ENCODE measurements at places on chromosomes 7 and 10.
A peak's percentile ranks its signal among the peaks of the same experiment; 100 is the strongest.

DNA sequence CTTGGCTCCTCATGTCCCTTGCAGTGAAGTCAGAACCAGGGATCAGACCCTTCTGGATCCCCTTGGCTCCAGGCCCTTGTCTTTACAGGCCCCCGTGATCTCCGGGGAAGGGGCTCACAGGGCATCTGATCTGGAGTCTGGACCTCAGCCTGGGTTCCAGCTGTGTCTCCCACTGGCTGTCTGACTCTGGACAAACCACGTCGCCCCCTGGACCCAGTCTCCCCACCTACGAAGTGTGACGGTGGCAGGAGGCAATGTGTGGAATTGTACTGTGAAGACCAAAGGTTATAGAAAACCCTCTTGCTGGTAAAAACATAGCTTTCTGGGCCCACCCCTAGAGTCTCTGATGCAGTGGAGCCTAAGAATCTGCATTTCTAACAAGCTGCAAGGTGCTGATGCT is 15.5 kb upstream of the C10orf71 start:
- peak; percentile 50 for DNase-seq

DNA sequence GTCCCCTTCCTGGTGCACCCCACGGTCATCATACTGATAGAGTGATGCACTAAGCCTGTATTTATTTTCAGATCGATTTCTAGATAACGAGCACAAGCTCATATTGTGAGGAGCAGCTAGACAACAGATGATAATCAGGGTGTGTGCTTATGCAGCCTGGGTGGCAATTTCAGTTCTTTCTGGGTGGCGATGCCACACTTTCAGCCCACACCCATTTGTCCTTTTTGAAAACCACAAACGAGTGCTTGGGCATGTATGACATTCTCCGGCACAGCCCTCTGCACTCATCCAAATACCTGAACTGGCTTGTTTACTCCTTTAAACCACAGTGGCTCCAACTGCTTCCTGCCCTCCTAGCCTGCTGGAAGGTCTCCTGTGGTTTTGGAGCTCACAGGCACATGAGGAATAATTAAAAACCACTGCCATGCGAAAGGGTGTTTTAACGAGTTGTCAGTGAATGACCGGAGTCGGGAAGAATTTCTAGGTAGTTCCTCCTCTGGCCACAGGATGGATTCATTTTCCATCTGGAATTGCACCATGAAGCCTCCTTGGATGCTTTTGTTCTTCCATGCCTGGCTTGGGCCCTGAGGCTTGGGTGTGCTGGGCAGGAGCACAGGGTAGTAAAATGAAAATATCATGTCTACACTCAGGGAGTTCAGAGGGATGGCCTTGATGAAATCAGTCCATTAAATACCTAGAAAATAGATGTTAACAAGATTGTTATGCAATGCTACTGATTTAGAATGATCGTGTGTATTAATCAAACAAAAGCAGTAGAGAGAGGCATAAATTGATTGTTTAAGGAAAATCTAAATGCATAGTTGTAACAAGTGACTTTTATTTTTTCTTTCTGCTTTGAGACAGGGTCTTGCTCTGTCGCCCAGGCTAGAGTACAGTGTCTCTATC is 52.4 kb upstream of the ITGB1 start:
- no peak for DNase-seq

DNA sequence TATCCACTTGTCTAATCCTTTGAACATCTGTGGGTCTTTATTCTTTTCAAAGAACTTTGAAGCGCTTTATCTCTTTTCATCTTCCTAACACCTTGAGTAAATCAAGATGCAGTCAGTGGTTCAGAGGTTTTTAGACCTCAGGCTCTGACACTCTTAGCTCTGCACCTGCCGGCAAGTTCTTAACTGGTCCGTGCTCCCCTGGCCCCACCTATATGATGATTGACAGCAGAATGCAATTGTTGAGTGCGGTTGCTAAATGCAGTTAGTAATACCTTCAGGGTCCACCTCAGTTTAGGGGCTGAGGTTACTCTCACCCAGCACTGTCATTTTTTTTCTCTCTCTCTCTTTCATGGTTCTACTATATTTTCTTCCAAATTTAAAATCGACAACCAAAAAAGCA is 854.2 kb upstream of the AUTS2 start:
- no peak for DNase-seq

GRCh38 chr7:7614018-7614741 is 26.4 kb upstream of the UMAD1 start:
- DNase-seq, result no peak

GRCh38 chr7:149869291-149869650 is 4.5 kb upstream of the ATP6V0E2 start:
- no peak for DNase-seq

DNA sequence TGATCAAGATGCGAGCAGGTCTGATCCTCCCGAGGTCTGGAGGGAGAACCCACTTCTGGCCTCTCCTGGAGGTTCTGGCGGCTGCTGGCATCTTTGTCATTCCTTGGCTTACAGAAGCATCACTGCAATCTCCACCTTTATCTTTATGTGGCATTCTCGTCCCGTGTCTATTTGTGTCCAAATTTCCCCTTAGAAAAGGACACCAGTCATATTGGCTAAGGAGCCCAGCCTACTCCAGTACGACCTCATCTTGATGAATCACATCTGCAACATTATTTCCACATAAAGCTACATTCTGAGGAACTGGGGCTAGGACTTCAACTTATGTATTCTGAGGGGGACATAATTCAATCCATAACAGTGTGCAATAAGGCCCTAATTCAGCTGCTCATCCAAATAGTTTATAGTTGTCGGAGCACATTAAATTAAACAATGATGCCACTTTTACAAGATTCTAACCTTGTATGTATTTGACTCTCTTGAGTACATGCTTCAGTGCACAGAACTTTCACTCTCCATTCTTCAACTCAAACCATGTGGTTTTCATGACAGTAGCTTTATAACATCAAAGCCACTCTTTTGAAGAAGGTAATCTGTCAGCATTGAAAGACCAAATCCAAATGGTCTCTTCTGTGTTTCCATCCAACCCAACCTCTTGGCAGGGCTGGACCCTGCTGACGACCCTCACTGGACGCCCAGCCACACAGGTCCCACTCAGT is 86.2 kb upstream of the DDC start:
- DNase-seq, result no peak

DNA sequence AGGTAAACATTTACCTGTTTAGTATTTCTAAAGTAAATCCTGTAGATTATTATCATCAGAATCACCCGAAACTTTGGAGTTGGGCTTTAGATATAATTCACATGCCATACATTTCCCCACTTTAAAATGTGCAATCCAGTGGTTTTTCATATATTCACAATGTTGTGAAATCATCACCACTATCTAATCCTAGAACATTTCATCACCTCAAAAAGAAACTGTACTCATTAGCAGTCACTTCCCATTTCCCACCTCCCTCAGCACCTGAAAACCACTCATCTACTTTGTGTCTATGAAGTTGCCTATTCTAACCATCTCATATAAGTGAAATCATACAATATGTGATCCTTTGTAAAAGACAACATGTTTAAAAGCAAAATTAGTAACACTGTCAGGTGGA is 182.6 kb downstream of the FZD1 start:
- no peak for DNase-seq

- DNase-seq, result no peak
Measured at GRCh38 chr7:75998038-75998437, 3.6 kb upstream of the TMEM120A start.

DNA sequence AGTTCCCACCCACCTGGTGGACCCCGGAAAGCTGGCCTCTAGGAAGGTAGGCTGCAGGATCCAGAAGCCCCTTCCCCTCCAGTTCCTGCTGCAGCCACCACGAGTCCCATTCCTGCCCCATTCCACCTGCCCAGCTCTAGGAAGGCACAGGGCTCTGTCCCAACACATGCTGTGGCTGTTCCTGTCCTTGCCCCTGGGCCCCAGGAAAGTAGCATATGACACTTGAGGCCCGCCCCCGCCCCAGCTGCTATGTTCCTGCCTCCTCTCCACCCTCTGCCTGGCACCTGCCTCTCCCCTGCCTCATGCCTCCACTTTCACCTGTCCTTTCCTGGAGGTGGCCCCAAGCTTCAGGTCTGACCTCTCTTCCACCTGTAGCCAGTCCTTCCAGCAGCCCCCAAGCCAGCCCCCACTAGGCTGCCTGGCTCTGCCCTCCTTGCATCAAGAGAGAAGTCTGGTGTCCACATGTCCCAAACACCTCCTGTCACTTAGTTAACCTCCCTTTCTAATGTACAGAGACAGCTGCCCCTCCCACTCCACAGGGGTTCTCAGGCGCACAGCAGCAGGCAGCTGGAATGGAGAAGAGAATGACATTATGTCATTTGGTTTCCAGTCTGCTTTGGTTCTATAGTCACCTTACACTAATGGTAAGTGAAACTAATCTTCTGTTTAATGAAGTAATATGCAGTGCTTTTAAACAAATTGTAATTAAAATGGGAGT is 22.7 kb downstream of the YKT6 start:
- no peak for DNase-seq

DNA sequence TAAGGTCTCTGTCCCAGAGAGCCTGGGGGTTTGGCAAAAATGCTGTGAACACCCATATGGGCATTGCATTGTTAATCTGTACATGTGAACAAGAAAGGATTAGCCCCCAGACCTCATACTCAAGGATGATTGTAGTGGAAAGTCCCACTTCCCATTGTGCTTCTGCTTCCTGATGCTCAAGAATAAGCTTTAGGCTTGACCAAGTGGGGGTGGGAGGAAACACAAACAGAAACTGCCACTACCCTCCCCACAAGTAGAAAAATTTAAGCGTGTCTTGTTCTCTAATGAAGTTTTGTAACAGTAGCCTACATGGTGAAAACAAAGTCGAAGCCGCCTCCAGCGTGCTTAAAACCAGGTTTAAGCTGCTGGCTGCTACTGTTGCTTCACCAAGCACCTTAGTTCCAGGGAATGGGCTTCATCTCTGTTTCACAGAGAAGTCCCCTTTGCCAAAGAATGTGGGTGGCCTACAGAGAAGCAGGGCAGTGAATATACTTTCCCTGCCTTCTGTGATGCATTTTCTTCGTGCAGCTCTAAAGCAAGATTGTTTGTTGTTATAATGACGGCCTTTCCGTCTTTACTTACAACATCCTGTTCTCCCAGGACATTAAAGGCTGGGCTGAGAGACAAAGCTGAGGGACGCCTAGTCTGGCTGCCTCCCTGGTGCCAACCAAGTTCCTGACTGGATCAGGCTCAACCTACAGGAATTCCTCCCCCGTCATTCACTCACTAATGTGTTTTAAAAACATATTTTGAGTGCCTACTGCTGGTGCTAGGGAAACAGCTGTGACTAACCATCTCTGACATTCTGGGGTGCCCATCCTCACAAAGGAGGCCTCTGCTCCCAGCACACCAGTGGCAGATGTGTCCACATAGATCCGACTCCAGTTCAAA is 32.1 kb upstream of the CCSER2 start:
- DNase-seq, result no peak

- peak; percentile 17 for DNase-seq
Measured at GRCh38 chr7:69564454-69565417, 33.5 kb upstream of the AUTS2 start.

- DNase-seq, result no peak
Measured at GRCh38 chr10:67612577-67613537, 83.1 kb downstream of the CTNNA3 start.

GRCh38 chr10:84261236-84261915 is 16.5 kb downstream of the RGR start:
- no peak for DNase-seq

DNA sequence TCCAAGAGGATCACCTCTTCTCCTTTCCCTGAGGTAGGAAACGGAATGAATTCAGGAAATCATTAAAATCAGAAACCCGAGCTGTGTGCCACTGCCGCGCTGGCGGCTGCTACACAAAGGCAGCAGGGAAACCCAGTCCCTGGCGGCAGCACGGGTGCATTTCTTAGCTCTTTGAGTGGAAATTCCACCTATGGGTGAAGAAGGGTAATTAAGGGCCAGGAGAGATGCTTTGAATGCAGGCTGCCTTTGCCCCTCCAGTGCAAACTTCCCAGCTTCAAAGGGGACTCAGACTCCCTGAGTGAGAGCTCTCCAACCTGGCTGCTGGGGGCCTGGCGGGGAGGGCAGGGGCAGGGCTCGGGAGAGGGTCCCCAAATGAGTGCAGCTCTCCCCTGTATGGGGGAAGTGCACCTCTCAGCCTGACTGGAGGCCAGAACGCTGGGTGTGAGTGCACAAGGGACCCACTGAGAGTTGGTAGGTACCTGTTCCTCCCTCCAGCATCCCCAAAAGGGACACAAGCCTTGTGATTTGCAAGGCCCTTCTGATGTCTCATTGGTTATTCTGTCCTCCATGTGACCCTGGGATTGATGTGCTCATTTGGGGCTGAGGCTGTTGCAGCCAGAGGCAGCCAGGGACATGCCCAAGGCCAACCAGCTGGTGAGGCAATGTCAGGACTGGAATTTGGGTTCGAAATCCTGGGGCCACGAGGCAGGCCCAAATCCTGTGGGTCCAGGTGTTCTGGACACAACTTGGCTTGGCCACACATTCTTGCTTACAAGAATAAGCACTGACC is 16.3 kb upstream of the ZMIZ1 start:
- peak; percentile 66 for DNase-seq

DNA sequence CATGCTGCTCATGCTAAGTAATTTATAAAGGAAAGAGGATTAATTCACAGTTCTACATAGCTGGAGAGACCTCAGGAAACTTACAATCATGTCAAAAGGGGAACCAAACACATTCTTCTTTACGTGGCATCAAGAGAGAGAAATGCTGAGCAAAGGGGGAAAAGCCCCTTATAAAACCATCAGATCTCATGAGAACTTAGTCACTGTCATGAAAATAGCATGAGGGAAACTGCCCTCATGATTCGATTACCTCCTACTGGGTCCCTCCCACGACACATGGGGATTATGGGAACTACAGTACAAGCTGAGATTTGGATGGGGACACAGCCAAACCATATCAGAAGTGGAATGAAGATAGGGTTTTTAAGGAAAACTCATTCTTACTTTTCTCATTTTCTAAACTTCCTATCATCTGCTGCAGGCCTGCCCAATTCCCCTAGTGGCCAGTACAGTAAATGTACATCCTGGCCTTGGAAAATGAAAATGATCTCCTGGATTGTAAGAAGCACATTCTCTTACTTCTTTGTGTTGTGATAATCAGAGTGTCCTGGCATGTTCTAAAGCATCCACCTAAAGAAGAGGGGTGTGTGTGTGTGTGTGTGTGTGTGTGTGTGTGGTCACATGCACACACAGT is 421.5 kb downstream of the LRMDA start:
- DNase-seq, result no peak

- peak; percentile 70 for DNase-seq
Measured at GRCh38 chr10:69438536-69439349, 12.5 kb upstream of the TSPAN15 start.

- no peak for DNase-seq
Measured at GRCh38 chr10:25048450-25048849, 32.0 kb downstream of the THNSL1 start.
